ENCODE measurements at places on chromosomes 7 and 10.

DNA sequence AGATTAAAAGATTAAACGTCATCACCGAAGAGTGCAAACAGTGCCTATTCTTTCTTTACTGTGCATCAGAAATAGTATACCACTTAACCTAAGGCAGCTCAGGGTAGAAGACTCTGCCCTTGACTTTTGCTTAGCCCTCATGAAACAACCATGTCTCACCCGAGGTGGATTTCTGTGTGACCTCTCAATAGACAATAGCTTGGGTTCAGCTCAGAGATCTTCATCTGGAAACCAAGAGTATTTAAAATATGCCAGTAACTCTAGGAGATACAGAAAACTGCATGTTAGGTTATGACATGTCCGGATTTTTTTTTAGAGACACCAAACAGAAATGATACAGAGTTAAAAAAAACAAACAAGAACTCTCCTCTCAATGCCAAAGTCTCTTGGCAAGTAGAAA, 75.8 kb downstream of the JAZF1 start:
- no peak for DNase-seq

- DNase-seq, result no peak
Observed at GRCh38 chr7:29281782-29282541, 87.4 kb downstream of the CHN2 start.

- DNase-seq, result no peak
Observed at GRCh38 chr10:94186722-94187121, 176.0 kb downstream of the NOC3L start.

GRCh38 chr7:55497521-55497920, 74.8 kb downstream of the VOPP1 start:
- DNase-seq, result no peak

DNA sequence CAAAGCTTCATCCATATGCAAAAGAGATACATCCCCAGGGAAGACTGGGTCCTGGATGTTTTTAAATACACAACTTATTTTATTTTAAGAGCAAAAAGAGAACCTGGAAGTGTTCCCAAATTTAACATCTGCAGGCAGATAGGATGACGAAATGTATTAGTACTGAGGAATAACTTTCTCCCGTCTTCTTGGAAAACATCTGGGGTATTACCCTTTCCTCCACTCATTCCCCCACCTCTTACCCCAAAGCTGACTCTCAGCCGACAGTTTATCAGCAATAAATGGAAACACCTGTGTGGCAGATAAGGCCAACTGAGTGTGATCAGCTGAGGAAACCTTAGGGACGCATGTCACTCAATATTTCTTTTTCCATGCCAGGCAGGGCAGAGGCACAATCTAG, 435.6 kb upstream of the NPVF start:
- DNase-seq, result no peak

DNA sequence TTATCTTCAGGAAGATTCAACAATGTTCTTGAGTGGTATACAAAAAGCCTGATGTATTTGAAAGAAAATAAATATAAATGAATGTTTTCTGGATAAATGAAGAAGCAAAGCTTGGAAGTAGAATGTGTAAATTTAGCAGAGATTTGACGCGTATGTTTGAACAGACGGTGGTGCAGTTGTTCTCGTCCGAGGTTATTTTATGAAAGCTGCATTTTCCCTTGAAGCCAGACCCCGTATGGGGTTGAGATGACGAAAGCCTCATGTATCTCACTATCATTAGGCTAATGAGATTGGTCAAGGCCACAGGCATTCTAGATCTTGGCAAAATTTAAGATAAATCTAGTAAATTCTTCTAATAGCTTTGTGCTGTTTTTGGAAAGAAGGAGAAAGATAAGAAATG, 195.2 kb downstream of the NXPH1 start:
- no peak for DNase-seq

DNA sequence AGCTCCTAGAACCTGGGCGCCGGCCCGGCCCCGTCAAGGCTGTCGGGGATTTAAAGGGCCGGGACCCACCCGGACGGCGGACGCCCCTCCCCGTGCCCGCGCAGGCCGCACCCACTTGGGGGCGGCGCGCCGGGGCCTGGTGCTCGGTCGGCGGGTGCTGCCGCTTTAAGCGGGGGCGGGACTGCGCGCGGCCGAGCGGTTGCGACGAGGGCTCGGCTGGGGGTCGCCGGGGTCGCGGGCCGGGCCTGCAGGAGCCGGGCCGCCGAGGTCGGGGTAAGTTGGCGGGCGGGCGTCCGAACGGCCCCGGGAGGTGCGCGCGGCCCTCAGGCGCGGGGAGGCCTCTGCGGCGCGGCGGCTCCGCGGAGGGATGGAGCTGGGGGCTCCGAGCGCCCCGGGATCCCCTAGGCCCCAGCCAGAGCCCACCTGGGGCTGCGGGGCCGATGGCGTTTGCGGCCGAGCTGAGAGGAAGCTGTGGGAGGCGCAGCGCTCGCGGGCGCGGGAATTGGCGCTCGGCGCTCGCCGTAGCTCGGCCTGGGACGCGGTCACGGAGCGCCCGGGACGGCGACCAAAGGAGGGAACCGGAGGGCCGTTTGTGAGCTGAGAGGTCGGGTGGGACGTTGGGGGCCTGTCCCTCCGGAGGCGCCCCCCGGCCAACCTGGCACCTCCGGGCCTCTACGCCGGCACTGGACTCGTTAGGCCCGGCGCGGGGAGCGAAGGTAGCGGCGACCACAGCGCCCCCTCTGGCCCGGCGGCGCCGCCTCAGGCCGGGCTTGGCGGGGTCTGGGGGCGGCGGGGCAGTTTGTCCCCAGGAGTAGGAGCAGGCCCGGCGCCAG, at the start of gene TRRAP:
Gene TRRAP (plus strand): TSS at position 168 of the 833 bp plus-strand sequence. CDS start 2,619 bp downstream, outside the sequence.
- DNase-seq, result peak; percentile 97

DNA sequence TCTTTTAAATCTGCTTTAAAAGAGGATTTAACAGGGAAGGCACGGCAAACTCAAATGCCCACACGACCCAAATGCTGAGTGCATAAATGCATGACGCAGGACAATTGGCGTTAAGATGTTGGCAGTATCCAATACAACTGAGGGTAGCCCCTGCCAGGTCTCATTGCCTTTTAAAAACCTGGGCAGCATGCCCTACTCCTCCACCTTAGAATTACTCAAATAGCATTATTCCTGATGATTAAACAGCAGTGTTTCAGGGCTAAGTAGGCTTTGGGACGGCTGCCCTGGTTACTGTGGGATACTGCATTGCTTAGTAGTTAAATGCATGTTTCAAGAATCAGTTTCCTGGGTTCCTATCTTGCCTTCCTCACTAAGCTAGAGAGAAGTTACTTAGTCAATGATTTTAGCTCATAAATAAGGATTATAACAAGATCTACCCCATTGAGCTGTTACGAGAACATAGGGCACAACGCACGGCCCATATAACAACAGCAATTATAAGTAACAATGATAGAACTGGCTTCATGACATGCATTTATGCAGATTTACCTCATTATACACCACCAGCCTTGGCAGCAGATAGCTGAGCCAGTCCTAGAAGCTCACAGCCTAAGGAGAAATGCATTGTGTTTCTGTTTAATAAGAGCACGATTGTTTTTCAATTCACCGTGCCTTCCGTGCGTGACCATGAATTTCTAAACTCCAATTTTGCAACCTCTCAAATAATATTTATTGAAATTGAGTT, 7.9 kb downstream of the TUBAL3 start:
- DNase-seq, result no peak

DNA sequence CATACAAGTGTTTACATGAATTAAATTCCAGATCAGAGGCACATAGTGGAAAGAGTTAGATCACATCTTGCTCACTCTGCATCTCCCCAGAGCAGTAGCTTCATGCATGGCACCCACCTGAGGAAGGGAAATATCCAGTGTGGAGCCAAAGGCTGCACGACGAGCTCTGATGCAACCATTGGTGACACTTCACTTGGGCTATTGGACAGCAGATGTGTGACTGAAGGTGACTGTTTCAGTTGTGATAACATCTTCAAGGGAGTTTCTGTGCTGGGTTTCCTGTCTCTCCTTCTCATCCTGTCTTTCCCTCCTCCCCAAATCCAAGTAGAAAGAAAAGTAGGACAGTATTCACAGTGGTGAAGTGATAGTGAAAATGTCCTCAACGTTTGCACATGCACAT, 115.0 kb downstream of the TAF3 start:
- DNase-seq, result no peak

DNA sequence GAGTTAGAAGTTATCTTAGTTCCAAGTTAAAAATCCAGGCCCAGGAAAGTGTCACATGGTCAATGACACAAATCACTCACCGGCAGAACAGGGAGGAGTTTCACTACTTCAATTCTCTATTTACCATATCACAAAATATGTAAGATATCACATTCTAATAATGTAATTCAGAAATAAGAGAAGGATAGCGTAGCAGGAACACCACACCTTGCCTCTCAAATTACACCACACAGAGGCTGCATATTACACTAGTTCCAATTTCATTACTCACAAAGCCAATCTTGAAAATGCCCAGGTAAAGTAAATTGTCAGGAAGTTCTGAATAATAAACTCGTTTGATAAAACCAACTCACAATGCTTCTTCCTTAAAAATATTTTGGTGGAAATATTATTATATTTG, 169.2 kb downstream of the CTTNBP2 start:
- no peak for DNase-seq

GRCh38 chr10:12077580-12078180, 8.9 kb downstream of the DHTKD1 start:
- no peak for DNase-seq

GRCh38 chr10:60871215-60871614, 72.8 kb downstream of the RHOBTB1 start:
- DNase-seq, result no peak

DNA sequence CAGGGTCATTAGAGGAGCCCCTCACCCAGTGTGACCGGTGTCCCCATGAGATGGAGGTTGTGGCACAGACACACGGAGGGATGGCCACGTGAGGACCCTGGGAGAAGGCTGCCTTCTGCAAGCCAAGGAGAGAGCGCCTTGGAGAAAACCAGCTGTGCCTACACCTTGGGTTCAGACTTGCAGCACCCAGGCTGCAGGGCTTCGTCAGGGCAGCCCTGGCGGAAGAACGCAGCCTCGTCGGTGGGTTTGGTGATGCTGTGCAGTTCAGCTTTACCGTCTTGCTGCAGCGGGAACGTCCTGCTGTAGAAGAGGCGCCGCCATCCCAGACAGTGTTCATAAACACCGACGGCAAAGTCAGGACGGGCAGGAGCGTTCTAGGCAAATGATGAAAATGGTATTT, 89.3 kb downstream of the MGMT start:
- no peak for DNase-seq

DNA sequence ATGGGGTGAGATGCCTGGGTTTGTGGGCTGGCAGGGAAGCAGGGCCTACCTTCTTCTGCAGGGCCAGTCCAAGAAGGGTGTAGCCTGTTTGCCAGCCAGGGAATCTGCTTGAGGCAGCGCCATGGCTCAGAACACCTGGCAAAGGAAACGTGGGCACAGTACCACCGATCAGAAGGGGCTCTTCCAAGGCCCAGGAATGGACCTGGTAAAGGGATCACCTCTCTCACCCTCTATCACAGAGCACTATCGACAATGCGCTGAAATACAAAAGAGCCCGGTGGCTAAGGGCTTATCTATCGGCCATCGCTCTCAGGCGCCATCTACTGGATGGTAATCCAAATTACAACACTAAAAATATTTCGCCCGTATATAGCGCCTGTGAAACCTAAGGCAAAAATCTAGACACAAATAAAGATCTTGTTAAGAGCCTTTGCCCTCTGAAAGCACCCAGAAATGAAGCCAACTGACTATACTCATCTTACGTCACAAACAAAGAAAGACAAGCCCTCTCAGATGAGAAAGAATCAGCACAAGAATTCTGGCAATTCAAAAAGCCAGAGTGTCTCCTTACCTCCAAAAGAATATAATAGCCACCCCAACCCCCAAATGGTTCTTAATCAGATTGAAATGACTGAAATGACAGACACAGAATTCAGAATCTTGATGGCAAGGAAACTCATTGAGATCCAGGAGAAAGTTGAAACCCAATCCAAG, 217.8 kb upstream of the HPS1 start:
- peak; percentile 36 for DNase-seq
